Epithelial cell of proximal tubule (primary cell): ENCODE measurements at places on chromosomes 3 and 15. TPM values are rescaled to one million over a fixed set of nuclear protein-coding genes. Genes with fewer than 3 reads are reported as not detected.

The P4HTM gene
- 17.1 and 23.2 TPM in 2 replicates for total RNA-seq

The SLC2A2 gene
- not detected in 2 replicates for total RNA-seq

The RHOV gene
- total RNA-seq = 1.7 and 3.1 TPM in 2 replicates

The FAM98B gene
- 7.3 and 7.8 TPM in 2 replicates for total RNA-seq

The ADAMTSL3 gene
- 0.58 and 0.65 TPM in 2 replicates for total RNA-seq

The CCR8 gene
- not detected in 2 replicates for total RNA-seq

The CAMK2N2 gene
- 0.22 and 0.35 TPM in 2 replicates for total RNA-seq

The ENTPD3 gene
- total RNA-seq = 0.43 and 0.46 TPM in 2 replicates

The TBCCD1 gene
- 10.8 and 14.9 TPM in 2 replicates for total RNA-seq

The CCK gene
- total RNA-seq = 0.63 TPM in 1 of 2 replicates, not detected in the other

The HRH1 gene
- total RNA-seq = 3.1 and 7.3 TPM in 2 replicates

The TM4SF1 gene
- total RNA-seq = 304 and 345 TPM in 2 replicates

The CAMP gene
- not detected in 2 replicates for total RNA-seq

DNA sequence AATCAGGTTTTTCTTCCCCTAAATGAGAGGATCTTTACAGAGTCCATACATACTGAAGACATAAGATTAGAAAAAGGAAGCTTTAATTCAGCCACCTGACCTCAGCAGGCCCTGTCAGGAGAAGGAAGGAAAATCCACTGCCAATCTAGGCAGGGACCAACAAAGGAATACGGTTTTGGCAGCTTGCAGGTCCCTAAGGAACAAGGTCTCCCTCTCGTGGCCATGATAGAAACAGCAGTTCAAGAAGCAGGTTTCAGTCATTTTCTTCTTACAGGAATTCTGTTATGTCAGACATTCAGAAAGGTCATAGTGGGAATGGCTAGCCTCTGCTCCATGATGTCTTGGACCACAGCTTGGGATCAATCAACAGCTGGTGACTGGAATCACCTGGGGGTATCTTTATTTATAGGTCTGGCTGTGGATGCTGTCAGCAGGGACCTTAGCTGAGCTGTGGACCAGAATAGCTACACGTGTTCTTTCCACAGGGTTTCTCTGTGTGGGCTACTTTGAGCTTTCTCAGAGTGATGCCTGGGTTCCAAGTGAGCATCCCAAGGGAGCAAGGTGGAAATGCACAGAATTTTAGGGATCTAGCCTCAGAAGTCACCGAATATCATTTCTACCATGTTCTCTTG, 9.4 kb upstream of the CMSS1 start:
- DNase-seq = no peak

GRCh38 chr3:44987332-44987731, 11.3 kb downstream of the EXOSC7 start:
- DNase-seq = no peak

DNA sequence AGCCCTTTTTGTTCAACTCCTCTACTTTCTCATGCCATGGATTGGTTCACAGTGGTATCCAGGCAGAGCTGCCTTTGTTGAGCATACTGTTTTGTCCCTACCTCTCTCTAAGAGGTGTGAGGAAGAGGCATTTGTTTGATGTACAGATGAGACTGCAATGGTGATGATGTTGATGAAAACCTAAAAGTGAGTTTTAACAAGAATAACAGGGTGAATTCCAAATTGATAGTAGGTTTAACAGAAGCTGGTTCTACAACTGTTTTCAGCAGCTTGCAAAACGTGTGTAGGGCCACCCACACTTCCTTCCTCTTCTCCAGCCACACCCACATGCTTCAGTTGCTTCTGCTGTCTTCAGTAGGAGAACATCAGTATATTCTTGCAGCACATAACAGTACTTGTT, 10.2 kb downstream of the SNRK start:
- no peak for DNase-seq

GRCh38 chr3:70464876-70465275, 152.4 kb upstream of the MDFIC2 start:
- no peak for DNase-seq

DNA sequence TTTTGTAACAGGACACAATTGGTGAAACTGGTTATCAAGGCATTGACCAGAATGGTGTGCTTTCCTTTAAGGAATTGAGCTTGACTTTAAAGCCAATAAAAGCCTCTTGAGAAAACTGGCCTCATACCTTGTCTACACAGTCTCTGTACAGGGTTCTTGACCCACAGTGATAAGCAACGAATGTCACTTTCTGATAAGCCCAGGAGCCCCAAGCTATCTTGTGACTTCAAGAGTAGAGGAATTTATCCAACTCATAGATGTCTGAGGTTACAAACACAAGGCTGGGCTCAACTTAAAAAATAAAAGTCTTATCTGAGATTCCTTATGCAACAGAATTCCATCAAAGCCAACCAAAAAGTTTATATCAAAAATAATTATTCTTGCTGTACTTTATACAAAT, 212.1 kb downstream of the GBE1 start:
- no peak for DNase-seq

- no peak for DNase-seq
Observed at GRCh38 chr3:36172699-36173098, 207.6 kb upstream of the STAC start.

DNA sequence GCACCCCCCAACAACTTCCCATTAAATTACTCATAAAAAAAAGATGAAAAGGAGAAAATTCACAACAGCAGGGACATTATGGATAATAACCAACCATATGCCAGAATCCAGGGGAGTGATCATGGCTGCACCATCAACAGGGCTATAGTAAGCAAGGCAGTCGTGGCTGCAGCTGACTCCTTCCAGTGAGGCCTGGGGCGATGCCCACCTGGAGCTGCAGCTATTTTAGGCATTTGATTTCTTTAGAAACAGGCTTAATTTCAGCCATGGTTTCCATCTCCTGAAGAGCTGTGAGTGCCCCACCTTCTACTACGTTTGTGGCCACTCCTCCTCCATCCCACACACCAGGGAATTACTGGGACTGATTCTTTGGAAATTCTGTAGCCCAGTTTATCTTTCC, 84.0 kb downstream of the MINAR1 start:
- DNase-seq = no peak

GRCh38 chr3:74127256-74127655, 487.2 kb downstream of the CNTN3 start:
- no peak for DNase-seq

- no peak for DNase-seq
Observed at GRCh38 chr3:186318135-186318534, 43.9 kb downstream of the DGKG start.

DNA sequence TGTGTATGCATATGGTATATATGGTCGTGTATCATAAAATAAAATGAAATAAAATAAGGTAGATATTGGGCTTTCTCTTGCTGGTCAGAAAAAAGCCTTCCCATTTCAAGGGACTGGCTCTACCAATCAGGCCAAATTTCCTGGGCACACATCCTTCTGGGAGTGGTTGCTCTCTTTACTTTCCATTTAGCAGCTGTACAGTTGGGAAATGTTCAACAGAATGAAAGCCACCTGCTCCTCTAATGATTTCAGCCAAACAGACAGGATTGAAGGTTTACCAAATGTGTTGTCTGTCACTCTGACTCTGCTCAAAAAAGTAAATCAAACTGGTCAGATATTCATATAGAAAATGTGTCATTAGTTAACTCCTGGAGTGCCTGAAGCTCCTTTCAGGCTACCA, 380.4 kb downstream of the ROBO2 start:
- DNase-seq = no peak

GRCh38 chr3:101074518-101074917, 81.3 kb upstream of the ABI3BP start:
- DNase-seq = no peak

- peak; percentile 20 for DNase-seq
Observed at GRCh38 chr3:55065331-55065730, 137.5 kb upstream of the LRTM1 start.

DNA sequence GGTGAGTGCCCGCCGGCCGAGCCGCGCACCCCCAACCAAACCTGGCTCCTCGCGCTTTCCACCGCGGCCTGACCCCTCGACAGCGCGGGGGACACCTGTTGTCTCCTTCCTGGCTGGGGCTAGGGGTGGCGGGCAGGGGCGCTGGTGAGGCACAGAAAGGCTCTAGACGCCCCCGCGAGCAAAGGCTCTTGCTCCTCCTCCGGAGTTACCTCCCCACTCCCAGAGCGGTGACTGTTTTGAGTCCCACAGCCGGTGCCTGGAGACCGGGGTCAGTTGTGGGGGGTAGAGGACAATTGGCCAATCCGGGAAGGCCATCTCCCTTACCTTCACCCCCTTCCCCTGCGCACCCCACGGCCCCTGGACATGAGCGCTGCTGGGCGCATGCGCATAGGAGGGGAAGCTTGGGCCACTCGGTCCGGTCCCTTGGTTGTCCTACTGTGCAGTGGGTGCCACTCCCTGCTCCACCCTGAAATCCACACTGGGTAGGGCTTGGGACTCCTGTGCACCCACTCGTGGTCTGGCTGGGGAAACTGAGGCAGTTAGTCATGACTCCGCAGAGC, 554 bp downstream of the CHST13 start:
- no peak for DNase-seq

- DNase-seq = peak; percentile 30
Observed at GRCh38 chr3:46168583-46169345, 39.3 kb downstream of the CCR1 start.

- DNase-seq = no peak
Observed at GRCh38 chr15:67824197-67824968, 926 bp upstream of the SKOR1 start.

- DNase-seq = no peak
Observed at GRCh38 chr3:40850861-40851260, 326.1 kb downstream of the ZNF621 start.

GRCh38 chr15:71899674-71900073, 89.3 kb downstream of the NR2E3 start:
- DNase-seq = no peak

DNA sequence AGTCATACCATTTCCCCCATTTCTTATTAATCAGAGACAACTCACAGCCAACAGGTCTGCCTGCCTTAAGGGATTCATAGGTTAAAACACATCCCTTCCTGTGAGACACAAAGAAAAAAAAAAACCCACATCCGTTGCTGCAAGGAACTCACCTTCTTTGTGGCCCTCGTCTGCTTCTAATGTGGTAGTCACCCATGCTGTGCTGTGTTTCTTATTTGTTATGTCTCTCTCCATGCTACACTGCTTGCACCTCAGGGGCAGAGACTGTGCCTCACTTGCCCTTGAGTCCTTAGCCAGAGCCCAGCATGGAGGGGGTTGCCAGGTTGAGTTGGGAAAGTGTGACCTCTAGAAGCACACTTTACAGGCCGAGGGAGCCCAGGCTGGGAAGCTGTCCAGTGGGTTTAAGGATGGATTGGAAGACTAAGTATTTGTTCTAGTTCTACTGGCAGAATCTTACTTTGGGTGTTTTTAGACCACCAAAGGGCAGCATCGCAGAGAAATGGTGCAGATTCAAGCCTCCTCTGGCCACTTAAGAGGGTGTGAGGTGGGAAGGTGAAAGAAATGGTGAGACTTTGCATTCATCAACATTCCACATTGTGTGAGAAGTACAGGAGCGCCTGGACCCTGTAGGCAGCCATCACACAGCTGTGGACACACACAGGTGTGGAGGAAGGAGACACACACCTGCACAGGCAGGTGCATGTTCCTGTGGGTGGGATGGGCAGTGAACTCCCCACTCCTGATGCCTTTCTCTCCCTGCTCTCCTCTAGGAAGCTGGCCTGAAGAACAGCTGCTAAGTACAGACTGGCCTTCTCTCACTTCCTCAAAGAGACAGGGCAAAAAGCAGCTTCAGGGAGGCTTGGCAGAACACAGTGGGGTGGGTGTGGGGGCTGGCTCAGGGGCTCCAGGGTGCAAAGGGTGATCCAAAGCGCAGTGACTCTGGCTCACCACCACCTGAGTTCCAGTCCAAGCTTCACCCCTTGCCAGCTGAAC, 48.8 kb downstream of the GLB1 start:
- DNase-seq = no peak

DNA sequence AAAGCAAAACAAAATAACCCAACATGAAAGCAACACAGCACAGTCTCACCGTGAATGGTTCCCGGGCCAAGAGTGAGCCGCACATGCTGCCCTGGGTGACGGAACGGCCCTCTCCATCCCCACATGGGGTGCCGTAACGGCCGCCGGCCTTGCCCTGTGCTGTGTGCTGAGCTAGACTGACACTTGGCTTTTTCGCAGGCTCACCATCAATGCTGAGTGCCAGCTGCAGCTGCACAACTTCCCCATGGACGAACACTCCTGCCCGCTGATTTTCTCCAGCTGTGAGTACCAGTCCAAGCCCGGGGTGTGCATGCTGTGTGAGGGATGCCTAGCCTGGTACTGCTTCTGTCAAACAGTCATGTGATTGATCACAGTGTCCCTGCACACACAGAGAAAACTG, 357.6 kb downstream of the GABRG3 start:
- DNase-seq = no peak

GRCh38 chr15:74430510-74430951, 3.2 kb downstream of the SEMA7A start:
- no peak for DNase-seq

- no peak for DNase-seq
Observed at GRCh38 chr3:126558336-126559071, at the start of gene C3orf22. Gene C3orf22, minus strand, starts transcription at chr3:126558932. Its CDS starts 5,542 bp downstream, at chr3:126553390.

DNA sequence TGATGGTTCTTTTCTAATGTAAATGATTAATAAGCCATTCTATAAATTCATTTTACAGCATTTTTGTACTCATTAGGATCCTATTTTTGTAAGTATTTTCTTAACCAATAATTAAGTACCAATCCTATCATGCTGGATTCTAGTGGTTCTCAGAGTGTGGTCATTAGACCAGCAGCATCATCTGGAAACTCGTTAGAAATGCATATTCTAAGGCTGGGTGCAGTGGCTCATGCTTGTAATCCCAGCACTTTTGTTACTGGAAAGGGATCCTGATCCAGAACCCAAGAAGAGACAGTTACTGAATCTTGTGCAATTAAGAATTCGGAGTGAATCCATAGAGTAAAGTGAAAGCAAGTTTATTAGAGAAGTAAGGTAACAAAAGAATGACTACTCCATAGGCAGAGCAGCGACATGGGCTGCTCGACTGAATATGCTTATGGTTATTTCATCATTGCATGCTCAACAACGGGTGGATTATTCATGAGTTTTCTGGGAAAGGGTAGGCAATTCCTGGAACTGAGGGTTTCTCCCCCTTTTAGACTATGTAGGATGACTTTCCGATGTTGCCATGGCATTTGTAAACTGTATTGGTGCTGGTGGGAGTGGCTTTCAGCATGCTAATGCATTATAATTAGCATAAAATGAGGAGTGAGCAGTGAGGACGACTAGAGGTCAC, 9.9 kb upstream of the CEMIP start:
- no peak for DNase-seq
